ENCODE measurements at places on chromosomes 5 and 9.

DNA sequence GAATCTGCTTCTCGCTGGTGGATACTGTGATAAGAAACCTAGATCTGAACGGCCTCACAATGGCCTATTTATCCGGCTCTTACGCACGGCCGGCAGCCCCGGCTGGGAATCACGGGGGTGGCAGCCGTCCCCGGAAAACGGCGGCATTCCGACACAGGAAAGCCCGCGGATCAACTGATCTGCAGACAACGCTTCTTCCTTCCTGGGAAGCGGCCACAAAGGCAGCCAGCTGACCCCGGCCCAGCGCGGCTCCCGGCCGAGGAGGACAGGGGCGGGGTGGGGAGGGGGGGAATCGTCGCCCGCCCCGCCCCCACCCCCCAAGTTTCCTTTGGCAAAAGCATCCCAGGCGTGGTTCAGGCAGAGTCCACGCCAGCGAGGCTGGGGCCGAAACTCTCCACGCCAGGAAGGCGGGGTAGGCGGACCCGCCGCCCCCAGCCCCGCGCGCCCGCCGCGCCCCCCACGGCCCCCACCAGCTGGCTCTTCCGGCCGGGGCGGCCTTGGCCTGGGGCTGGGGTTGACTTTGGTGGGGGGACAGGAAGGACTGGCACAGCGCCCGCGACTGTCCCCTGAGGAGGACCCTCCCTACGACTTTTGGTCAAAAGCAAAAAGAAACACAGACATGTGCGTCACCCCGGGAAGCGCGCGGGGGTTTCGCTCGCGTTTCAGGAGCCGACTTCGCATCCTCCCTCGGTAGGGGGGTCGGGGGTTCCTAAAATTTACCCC lies 247.7 kb upstream of the ANKRD55 start:
- peak; percentile 43 for DNase-seq

- DNase-seq: no peak
These were observed 21.0 kb upstream of the UBLCP1 start for GRCh38 chr5:159241946-159242552.

DNA sequence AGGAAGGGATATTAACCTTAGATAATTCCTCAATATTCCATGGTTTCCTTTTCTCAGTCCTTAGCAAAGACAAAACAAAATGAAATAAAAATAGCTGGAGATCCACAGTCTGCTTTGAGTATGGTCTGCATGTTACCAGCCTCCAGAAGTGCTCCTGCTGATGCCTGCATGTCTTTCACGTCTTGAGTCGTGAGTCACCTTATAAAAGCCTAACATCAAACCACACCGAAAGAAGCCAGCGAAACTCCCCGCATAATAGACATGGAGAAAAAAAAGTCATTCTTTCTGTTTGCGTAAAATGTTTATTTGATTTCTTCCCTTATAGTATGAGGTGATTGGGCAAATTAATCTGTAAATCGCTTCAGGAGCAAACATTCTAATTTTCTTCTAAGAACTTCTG lies 380.5 kb downstream of the SLCO4C1 start:
- DNase-seq: no peak

DNA sequence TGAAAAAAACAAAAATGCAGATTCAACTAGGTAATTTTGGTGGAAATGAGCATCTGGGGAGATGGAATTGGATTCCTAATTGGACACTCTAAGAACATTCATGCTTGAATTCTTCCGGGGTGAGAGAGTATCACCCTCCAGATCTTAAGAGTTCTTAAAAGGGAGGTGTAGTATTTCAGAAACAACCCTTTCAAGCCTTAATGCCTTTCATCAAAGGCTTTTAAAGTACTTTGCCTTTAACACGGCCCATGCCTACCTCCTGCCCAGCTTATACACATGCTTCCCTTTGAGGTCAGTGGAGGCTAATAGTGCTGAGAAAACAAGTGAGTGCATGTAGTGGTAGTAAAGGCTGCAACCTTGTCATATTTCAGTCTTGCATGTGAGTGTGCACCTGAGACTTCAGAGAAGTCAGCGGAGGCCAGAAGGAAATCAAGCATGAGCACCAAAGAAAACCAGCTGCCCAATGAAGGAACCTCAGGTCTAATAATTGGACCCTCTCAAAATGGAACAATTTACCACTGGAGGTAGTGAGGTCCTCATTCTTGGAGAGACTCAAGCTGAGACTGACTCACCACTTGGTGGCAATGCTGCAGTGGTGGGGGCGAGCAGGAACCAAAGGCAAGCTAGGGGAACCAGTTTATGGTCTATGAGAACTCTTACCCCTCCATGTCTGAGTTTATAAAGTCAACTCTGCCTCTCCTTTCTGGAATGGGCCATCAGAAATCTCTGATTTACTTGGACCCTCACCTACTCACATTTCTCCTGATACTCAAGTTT lies 98.4 kb upstream of the GDNF start:
- no peak for DNase-seq

DNA sequence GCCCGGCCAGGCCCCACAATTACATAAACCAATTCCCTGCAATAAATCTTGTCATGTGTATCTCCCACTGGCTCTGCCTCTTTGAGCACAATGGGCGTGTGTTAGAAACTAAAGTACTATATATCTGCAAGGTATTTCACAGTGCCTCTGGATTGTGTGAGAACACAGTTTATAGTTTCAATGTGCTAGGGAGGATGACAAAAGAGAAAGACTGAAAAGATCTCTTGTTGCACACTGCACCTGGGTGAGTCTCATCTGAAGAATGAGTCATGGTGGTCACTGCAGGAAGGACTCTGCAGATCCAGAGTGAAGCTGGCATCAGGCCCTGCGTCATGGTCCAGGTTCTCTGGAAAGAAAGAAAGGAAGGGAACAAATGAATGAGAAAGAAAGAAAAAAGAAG lies 20.7 kb upstream of the CTSV start:
- no peak for DNase-seq

GRCh38 chr5:160486573-160486972 lies 64.9 kb downstream of the PTTG1 start:
- no peak for DNase-seq

- DNase-seq: no peak
These were observed 533.8 kb upstream of the CLINT1 start for GRCh38 chr5:158392753-158393152.

All from Kasumi-1 (cell line).